ENCODE measurements at places on chromosomes 6 and 20.

DNA sequence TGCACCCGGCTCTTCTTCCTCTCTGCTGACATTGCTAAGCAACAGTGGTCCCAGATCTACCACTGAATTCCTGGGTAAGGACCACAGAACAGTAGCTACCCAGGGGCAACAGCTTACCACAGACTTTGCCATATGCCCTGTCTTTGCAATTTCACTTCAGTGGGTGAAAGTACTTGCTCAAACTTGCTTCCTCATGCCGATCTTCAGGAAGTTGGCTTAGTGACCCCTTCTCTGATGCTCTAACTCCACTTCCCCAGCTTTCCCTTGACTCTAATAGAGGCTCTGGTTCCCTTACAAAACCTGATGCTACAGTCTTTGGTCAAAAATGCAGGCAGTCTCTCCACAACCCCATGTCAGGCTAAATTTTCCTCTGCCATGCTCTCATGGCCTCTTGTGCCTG, 3.3 kb upstream of the TAAR5 start:
- no peak for DNase-seq

DNA sequence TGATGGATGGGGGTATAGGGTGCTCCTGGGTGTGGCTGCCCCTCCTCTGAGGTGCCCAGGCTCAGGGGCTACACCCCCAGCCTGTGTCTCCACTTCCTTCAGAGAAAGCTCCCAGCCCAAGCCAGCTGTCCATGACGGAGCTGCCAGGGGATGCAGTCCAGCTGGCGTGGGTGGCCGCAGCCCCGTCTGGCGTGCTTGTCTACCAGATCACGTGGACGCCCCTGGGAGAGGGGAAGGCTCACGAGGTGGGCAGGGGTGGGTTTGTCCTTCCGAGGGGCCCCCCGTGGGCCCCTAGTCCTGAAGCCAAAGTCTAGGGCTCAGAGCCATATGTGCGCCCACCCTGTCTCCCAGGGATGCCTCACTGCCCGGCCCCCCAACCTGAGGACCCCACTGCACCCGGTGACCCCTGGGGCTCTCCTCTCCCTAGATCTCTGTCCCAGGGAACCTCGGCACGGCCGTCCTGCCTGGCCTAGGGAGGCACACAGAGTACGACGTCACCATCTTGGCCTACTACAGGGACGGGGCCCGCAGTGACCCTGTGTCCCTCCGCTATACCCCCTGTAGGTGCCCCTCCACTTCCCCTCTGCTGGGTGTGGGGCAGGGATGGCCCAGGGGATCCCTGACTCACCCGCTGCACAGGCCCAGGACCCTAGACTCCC, 19.8 kb downstream of the COL20A1 start:
- peak; percentile 81 for DNase-seq

DNA sequence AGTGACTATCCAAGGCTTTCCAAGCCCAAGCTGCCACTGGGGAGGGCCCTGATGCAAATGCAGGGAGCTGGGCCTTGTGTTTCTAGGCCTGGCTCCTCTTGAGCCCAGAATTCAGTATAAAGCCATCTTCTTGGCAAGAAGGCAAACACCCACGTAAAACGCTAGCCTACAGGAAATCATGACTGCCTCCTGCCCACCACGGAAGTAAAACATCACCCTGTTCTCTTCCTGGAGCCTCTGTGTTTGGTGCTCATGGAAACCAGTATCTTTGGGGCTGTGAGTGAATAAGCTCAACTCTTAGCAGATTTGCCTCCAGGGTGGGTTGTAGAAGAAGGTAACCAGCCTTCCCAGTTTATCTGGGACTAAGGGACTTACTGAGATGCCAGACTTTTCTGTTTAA, 271.0 kb downstream of the ZNF217 start:
- no peak for DNase-seq

GRCh38 chr20:1368448-1369199, 24.2 kb downstream of the FKBP1A start:
- no peak for DNase-seq

DNA sequence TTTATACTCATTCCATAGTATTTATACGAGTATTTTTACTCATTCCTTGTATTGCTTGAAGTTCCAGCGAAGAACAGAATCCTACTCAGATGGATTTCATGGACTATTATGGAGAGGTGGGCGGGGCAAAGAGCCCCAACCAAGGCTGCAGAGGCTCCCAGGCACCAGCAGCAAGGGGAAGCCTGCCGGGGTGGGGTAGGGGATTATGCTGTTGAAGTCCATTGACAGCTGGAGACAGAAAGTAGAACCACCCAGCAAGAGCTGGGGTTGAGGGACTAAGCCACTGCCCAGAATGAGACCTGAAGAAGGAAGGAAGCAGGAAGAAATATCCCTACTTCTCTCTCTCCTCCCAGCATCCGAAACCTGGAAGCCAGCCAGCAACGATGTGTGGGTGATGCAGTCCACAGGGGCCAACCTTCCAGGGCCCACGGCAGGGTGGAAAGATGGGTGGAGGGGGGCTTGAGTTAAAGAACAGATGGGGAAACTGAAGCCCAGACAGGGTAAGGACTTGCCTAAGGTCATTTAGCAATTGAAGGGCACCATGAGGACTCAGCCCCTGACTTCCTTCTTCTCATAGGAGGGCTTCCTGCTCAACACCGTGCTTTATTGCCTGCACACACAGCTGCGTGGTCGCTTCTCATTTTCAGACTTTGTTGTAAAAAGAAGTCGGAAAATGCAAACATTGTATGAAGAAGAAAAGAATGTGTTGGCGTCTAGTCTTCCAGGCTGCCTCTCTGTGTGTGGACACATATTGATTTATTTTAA, 18.3 kb upstream of the GTSF1L start:
- no peak for DNase-seq

DNA sequence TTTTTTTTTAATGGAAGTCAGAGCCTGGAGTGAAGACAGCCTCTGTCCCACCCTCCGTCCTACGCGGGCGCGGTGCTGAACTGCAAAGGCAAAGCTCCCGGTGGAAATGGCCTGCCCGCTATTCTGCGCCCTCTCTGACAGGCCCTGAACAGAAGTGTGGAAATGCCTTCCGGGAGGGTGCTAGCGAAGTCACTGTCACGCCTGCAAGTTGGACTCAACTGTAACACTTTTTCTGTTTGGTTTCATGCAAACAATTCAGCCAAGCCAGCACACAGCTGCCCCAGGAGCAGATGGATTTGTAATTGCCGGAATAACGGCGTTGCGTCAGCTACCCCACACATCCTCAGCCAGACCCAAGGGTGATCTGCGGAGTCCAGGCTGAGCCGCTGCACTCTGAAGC, 107.6 kb downstream of the PSMB1 start:
- peak; percentile 79 for DNase-seq

DNA sequence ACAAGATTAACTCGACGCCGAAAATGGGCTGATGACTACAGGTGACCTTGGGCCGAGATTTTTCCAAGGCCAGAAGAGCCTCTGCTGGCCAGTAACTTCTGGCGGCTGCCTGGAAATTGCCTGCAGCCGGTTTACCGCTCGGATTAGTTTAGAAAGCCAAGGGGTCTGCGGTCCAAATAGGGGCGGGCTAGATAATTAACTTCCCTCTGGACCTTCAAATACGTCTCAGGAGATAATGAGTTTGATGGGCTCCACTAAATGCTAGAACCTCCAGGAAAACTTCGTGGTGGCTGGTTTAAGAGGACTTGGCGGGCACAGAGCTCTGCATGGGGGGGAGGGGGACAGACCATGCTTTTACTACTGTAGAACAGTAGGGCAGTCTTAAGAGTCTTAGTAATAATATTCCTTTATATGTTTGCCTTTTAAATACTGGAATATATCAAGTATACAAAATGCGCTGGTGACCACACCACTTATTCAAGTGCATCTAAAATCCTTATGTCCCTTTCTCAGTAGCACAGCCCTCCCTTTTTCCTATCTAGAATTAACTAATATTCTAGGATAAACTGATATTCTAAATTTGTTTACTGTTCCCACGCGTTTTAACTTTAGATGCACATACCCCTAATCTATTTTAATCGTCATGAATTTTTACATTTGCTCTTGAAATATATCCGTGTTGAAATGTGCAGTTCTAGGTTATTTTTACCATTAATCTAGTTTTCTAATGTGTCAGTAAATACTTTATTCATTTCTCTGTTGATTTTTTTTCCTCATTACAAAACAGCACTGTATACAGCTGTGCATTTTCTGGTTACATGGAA, 107.5 kb upstream of the PRSS16 start:
- no peak for DNase-seq

DNA sequence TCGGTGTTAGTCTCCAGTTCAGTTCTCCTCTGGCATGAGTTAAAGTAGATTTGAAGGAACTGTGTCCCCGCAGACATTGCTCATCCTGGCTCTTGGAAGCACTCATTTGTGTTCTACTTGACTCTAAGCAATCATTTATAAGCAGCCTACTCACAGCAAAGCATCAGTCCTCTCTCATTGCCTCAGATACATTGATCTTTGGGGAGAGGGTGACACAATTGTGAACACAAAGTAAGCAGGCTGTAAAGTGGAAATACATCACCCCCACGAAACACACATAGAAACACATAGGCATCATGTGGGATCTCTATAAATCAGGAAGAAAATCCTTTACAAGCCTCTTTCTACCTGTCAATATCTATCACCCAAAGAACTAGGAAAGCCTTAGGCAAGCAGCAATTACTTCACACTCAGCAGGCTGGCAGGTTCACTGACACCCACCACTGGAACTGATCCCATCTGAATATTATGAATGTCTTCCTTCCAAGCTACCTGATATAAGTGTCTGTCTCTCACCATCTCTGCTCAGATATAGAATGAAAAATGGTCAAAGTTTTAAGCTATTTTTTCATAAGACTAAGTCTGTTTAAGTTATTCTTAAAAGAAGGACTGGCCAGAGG, 675.8 kb downstream of the HACE1 start:
- DNase-seq, result peak; percentile 13

Data from muscle of back (tissue), 13 donors.